GM20000 (cell line): ENCODE measurements at places on chromosomes 1 and 21.

GRCh38 chr21:38383411-38384237 is 114.7 kb downstream of the ERG start:
- no peak for DNase-seq

DNA sequence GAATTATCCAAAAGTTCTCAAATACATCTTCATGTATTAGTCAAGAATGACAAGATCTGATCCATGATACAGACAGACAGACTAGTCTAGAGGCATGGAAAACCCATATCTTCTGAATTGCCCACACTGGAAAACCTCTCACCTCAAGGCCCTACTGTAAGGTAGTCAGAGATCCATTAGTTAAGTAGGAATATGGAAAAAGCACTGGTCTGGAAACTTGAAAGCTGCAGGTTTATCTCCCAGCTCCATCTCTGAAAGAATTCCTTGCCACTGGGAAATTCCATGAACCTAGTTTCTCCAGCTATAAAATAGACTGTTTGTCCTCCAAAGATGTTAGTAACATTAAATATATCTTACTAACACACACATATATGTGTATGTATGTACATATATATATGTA is 169.2 kb downstream of the AKT3 start:
- DNase-seq, result no peak

DNA sequence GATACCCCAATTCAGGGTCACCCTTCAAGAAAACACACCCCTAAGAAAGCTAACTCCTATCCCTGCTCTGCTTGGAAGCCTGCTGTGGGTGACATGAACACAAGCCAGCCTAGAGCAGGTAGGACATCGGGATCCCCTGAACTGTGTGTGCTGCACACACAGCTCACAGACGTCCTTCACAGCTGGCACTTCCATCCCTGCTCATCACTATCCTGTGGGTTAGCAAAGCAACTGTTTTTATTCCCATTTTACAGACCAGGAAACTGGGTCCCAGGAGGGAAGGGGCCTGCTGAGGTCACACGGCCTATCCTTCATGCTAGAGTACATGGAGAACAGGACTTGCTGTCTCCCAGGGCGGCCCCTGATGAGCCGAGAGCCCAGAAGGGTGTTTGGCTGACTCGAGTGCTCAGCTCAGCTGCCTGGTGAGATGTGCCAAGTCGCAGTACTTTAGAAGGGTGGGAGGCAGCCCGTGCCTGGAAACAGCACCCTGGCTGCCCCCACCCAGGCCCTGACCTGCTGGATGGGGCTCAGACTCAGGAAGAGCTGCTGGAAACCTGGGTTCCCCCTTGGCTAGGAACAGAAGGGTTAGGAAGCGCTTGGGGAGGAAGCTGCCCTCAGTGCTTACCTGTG is 28.3 kb upstream of the BTG2 start:
- DNase-seq, result no peak

DNA sequence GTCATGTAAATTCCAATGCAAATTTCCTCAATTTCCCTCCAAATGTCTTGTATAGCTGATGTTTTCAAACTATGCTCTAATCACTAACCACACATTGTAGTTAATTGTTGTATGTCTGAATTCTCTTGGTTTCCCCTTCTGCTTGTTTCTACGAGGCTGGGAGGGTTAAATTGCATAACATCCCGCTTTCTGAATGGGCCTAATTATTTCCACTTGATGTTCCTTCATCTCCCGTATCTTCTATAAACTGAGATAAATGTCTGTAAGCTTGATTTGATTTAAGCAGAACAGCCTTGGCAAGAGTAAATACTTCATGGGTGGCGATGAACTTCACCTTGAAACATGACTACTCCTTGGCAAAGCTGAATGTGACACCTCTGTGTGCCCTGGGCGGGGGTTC is 72.2 kb downstream of the SERINC2 start:
- DNase-seq, result no peak

DNA sequence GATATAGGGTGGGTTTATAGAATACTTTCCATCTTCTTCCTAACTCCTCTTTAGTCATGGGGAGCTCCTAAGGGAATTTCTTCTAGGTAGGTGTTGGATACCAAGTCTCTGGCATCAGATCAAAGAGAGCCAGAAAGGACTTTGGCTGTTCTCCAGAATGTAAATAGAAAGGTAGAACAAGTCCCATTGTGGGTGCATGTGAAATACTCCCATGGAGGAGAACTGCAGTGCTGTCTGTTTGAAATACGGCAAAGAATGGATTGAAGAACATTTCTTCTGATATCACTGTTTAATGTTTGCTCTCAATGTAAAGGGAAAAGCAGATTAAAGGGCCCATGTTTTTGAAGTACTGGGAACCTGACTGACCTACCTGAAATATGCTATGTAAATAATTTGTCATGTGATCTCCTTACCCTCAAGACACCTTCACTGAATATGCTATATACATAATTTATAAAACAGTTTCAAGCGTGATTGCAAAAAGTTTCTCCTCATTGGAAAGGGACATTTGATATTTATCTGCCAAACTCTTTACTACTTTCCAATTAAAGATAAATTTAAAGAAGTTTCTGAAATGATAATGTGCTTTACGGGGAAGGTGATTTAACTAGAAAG is 65.9 kb downstream of the LAMC1 start:
- DNase-seq, result no peak

- no peak for DNase-seq
Observed at GRCh38 chr1:20609541-20609940, 20.6 kb downstream of the CDA start.

DNA sequence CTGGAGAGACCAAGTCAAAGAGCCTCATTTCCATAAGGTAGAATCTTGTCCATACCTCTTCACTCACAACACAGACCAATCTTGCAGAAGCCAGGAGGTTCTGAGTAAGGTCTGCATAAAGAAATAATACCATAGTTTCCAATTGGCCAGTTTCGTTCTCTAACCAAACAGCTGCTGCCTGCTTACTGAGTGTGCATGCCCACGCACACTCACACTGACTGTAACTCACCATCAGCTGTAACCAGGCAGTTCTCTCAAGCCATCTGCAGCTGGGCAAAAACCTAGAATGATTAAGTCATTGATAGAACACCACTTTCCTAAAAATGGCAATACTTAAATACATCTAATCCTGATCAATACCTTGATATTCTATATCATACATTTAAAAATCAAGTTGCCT is 106.6 kb upstream of the VAV3 start:
- DNase-seq, result no peak

- peak; percentile 48 for DNase-seq
Observed at GRCh38 chr1:234961456-234962339, 166.9 kb downstream of the TOMM20 start.

DNA sequence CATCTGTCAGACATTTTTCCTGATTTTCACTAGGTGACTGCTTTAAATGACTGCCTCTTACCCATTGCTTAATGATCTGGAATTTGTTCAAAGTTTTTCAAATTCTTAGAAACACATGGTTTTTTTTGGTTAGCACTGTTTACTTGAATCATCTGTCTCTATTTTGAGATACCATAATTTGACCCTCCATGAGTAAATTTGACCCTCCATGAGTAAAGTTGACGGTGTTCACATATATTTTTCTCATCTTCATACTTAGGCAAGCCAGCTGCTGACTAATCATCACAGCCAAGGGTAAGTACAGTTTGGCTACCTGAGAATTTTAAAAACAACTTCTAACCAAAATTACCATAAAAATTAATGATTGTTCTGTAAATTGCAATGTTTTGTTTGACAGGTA is 586.5 kb downstream of the PTBP2 start:
- DNase-seq, result no peak

DNA sequence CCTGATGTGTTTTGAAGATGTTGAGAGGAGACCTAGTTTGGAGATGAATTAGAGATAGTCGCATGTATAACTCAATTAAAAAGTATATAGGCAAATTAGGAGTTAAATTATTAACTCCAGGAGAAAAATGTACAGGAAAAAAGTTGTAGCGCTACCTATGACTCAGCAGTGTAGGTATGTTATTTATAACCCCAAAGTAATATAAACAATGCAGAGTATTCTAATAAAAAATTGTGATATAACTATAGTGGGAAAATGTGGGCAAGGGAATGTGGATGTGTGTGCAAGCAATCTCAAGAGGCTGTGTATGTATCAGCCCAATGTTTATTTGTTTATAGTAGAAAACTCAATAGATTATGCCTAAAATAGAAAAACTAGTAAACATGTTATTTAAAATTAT is 144.5 kb downstream of the BRINP2 start:
- no peak for DNase-seq

DNA sequence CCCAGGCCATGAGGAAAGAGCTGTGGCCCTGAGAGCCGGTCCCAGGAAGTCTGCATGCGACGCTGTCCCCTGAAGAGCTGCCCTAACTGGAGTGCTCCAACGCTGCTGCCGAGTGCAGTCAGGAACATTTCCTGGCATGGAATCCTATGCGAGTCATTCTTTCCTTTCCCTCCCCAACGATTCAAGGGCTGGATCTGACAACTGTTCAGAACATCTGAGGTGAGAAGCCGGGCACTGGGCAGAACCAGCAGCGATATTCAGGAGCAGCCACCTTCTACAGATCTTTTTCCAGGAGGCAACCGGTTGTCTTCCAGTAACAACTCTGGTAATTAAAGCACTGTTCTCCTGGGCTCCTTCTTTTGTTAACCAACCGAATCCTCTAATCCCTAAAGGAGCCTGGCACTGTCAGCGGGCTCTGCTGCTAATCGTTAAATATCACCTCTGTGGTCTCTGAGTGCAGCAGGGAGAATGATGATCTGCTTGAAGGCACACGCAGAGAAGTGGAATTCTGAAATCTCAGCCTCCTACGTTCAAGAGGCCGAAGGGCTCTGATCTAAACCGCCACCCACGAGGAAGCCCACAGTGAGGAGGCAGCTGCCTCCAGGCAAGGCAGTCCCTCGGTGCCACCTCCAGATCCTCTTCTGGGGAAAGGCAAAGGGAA is 55.8 kb downstream of the SLC45A1 start:
- DNase-seq, result no peak

DNA sequence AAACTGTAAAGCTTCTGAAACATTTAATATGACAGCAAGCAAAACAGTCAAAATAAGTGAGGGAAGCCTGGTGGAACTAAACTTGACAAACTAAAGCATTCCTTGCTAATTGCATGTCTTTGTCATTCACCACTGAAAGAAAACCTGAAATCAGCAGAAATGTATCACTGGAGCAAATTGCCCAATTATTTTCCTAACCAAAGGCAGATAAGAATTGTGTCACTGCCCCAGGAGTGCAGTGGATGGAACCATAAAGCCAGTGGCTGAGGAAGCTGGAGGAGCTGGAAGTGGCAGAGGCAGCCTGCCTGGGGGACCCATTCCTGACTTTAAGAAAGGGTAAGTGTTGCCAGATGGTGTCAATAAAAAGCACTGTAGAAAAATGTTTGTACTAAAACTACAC is 2.7 kb upstream of the SLC30A10 start:
- no peak for DNase-seq

DNA sequence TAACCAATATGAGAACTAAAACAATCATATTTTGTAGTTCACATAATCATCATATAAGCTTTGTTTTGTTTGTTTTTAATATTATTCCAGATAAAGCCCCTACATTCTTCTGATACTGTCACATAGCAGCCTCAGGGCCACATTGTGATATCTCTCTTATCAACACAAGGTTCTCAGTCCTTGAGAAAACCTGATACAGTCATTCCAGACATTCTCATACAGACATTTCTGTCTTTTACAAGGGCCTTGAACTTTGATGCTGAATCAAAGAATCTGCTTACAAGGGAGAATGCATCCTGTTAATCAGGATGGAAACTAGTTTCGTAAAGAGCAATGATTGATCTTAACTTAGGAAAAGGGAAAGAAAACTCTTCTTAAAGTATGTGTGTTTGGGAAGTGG is 12.7 kb upstream of the VCAM1 start:
- no peak for DNase-seq

- DNase-seq, result no peak
Observed at GRCh38 chr1:33849211-33849610, 14.7 kb upstream of the HMGB4 start.

GRCh38 chr1:84705513-84705912 is 15.3 kb upstream of the SSX2IP start:
- DNase-seq, result no peak

DNA sequence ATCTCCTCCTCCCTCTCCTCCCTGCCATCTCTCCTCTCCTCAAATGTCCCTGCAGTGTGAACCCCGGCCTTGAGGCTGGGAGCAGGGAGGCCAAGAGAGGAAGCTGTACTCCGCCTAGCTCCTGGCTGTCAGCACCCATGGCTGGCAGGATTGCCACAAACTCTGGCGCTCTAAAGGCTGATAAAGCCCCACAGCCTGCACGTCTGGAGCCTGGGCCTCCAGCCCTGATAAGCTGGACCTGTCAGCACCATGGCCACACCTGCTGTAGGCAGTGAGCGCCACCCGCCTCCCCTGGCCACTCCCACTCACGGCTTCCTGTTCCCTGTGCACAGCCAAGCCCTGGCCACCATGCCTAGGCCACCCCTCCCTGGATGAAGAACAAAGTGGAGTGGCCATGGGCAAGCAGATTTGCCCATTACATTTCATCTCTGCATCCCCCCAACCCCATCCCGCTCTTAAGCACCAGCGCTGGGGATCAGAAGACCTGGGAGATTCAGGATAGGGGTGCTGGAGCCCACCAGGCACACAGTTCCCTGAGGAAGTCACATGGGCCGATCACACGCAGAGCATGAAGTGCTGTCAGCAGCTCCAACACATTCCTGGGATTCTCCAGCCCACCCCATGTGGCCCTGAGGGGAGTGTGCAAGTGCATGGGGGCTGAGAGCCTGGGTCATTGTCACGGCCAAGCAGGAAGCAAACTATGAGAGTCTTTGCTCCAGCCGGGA is 24.2 kb upstream of the NPPB start:
- no peak for DNase-seq

DNA sequence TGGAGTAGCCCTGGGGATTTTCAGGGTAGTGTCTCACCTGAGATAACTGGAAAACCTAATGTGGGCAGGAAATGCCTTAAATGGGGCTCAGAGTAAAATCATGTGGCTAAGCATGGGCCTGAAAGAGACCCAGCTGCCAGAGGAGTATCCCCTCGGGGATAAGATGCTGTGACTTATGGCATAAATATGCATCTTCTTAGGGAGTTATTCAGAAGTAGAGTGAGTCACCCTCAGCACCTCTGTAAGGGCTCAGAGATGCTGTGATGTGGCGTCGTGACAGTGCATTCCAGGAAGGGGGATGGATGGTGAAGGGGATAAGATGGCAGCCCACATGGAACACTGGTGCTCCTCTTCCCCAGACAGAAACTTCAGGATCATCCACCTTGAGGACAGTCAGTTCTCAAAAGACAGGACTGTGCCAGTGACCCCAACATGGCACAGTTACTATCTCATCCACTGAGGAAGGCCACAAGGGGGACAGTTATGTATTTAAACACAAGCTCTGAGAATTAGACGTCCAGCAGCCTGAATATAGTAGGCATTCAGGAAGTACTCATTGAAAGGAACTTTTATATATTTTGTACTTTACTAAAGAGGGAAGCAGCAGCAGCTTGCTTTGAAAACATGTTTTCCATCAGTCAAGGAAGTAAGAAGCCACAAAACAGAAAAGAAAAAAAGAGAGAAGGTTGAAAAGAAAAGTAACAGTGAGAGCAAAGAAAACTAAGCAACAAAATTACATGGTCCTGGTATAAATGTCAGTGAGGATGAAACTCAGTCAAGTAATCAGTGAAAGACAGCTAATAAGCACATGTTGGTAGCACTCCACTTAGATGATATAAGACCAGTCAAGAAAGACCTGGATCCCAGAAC is 8.3 kb downstream of the IL24 start:
- DNase-seq, result no peak

- no peak for DNase-seq
Observed at GRCh38 chr1:30816211-30817076, 58.9 kb upstream of the LAPTM5 start.

- peak; percentile 14 for DNase-seq
Observed at GRCh38 chr1:224433041-224433691, 1.4 kb downstream of the WDR26 start.

GRCh38 chr1:101496109-101496508 is 259.3 kb downstream of the S1PR1 start:
- DNase-seq, result no peak
